ENCODE measurements at places on chromosomes 13 and 19.
A peak's percentile ranks its signal among the peaks of the same experiment; 100 is the strongest.

DNA sequence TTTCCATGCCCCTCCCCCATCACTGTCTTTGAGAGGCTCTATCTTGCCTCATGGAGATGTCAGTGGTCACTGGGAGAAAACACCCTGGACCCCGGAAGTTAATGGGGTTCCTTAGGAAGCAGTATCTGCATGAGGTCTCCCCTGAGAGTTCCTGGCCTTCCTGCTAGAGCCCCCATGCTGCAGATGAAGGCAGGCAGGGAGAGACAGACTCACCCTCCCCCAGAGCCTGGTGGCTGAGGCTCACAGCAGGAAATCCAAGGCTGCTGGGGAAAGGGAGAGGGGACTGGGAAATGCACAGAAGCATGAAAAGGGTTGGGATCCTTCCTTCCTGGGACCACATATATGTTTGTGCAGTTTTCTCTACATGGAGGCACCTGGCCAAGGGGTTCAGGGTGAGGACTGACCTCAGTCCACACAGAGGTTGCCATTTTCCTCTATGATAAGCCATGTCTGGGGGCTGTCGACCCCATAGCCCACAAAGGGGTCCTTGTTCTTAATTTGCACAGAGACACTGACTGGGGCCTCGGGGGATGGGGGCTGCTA, 95.4 kb downstream of the RNASEH2B start:
- no peak for DNase-seq

DNA sequence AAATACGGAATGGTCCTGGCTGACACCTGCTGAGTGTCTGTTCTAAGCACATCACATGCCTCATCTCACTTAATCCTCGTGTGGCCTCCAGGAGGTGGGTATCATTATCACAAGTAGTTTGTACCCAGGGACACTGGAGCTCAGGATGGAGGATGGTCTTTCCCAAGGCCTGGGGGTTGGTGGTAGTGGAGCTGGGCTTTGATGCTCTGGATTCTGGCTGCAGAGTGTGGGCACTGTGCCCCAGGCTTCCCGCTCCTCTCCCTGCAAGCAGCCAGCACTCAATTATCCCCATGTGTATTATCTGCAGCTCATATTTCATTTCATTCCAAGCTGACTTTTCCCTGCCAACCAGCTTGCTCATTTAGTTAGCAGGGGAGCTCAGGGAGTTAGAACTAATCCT, 52.1 kb downstream of the SIAH3 start:
- DNase-seq = no peak

GRCh38 chr13:109101550-109102144, 472.2 kb downstream of the MYO16 start:
- no peak for DNase-seq

- DNase-seq = no peak
These were observed 98.0 kb downstream of the ESD start for GRCh38 chr13:46698910-46699460.

DNA sequence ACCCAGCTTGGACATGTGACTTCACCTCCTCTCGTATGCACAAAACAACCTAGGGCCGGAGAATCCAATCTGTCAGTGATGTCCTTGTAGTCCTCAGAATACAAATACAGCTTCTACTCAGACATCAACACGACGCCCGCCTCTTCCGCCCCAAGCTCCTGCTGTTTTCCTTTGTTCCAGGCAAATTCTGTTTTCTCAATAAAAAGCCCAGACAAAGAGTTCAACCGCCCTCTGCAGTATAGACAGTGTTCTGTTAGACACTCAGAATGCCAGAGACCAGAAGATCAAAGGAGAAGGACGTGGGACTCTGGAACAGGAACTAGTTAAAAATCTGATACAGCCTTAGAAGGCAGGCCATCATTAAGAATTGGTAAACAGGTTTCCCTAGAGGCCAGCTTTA, 42.0 kb upstream of the GGACT start:
- DNase-seq = peak; percentile 92

All from ELF-1 (cell line).